ENCODE measurements at places on chromosomes 7 and 10.

- no peak for DNase-seq
Observed at GRCh38 chr10:966466-967235, 21.6 kb upstream of the GTPBP4 start.

- DNase-seq, result no peak
Observed at GRCh38 chr10:59311025-59311424, 51.3 kb downstream of the FAM13C start.

- no peak for DNase-seq
Observed at GRCh38 chr10:13928451-13928850, 341.7 kb downstream of the PRPF18 start.

GRCh38 chr10:1872151-1872726 is 134.9 kb upstream of the ADARB2 start:
- DNase-seq, result no peak

DNA sequence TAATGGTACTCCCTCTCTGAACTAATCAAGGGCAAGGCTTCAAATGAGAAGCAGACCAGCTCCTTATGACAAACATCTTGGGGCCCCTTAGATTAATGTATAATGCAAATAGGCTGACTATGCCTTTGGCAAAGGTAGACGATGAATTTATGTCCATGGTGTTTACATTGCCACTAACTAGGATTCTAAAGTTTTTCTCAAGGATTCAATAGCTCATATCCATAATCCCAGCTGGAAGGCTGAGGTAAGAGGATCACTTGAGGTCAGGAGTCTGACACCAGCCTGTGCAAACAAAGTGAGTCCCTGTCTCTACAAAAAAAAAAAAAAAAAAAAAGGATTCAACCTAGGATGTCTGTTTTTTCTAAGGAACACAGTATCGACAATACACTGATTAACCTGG is 96.5 kb downstream of the ORC5 start:
- no peak for DNase-seq

DNA sequence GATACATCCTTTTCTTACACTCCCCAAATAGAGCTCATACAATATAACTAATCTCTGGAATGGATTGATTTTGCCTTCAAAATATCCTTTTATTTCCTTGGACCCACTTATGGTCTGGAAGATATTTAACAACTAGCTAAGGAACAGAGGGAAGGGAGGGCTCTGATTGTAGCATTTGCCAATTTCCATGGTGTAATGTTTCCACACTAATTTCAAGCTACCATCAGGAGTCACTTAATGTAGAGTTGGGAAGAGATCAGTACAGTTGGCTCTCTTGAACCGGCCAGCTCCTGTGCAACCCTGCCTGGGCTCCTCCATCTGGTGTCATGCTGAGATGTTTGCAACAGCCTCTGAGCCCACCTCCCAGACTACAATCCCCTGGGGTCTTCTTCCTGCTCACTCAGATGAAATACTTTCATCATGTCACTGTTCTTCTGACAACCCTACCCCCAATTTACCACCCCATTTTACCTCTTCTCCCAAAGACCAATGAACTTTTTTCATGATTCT is 8.0 kb upstream of the IL6 start:
- no peak for DNase-seq

- DNase-seq, result no peak
Observed at GRCh38 chr10:58576751-58577436, 64.2 kb downstream of the BICC1 start.

DNA sequence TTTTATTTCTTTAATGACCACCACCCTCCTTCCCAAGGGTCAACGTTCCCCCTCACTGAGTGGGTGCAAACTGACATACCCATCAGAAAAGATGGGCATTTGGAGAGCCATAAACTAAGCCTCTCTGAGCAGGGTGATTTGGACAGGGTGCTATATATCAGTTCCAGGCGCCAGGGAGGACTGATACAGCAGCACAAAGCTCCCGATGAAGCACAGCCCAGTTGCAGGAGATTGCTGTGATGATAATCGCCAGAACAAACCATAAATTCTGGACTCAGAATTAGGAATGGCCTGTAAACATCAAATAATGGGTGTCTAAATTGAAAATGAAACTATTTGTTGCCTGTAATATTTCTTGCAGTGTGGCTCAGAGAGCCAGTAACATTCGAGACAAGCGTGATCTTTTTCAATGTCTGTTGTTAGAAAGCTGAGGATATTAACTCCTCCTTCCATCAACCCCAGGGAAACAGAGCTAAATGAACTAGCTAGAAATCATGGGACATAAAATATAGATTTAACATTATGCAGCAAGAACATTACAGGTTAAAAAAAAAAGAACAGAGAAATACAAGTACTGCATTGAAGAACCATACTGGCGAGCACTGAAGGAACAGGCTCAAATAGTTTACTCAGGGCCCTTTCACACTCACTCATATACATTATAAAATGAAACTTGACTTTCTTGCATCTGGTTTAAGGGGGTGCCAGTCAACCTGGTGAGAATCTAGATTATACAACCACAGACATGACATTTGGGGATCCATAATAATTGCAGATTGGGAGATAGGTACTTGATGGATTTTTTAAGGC is 137.5 kb upstream of the LRRTM3 start:
- no peak for DNase-seq

DNA sequence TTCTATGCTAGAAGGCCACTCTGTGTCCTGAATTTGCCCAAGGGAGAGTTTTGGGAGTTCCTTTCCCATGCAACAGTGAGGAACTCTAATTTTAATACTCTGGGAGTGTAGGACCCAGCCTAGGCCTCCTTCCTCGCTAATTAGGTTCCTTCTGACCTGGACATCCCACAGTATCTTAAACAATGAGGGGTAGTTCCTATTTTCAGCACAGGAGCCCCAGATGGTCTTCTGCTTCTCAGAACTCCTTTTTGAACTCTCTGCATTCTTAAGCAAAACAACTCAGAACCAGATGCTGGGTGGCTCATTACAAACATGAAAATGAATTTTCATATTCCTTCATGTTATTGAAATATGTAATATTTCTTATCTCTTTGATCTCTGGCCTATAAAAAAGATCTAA is 116.9 kb downstream of the LRMDA start:
- peak; percentile 51 for DNase-seq

GRCh38 chr10:74916283-74916682 is 89.9 kb downstream of the KAT6B start:
- no peak for DNase-seq

DNA sequence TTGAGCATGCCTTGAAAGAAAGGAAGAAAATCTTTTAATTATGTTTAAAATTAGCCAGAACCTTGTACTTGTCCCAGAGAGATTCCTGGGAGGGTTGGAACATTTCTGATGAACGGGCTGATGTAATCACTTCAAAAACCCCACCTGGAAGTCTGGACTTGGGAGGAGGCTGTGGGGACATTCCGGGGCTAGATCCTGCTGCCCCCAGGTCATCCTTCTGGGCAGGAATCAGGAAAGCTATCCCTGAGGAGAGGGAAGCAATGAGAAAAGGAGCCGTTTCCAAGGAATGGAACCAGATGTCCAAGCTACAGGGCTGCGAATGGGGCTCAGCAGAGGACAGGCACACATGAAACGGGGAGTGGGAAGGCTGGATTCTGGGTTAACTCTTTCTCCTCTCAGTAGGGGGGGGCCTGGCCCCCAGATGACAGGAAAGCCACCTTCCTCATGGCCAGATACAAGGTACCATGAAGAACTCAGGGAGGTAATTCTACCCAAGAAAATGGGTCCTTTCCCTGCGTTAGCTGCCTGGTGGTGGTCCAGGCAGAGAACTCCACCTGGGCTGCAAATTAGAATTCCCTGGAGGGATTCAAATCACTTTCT is 280.1 kb downstream of the TCF7L2 start:
- DNase-seq, result no peak

- no peak for DNase-seq
Observed at GRCh38 chr7:20798694-20799121, 12.0 kb upstream of the SP8 start.

DNA sequence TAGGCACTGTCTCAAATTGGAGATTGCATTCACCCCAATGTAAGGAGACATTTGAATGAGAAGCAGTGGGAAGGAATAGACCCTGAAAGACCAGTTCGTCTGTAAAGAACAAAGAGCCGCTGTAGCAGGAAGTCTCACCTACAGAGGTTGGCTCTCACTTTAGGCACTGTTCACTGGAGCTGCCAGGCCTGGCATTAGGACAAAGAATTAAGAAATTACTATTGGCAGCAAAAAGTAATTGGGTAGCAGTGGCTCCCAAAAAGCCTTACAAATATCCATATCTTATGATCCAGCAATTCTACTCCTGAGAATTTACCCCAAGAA is 10.5 kb upstream of the TEX36 start:
- no peak for DNase-seq

- DNase-seq, result peak; percentile 61
Observed at GRCh38 chr7:102064361-102065025, 222.2 kb upstream of the SH2B2 start.

- DNase-seq, result no peak
Observed at GRCh38 chr7:117970801-117971200, 97.6 kb upstream of the CTTNBP2 start.

- DNase-seq, result no peak
Observed at GRCh38 chr10:88733215-88733614, 26.6 kb upstream of the LIPN start.

DNA sequence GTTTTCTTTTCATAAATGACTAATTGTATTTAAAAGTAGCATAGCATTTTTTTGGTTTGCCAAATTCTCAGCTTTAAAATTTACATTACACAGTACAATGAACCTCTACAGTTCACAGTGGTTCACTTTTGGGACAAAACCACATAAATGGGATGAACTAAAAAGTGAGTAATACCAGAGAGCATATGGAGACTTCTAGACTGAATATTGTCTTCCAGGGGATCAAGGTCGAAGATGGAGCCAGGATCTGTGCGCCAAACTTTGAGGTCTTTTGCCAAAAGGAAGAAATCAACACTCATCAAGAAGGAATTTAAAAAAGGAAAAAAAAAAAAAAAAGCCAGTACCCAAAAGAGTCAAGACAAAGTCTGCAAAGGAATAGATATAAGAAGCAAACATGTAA is 87.5 kb downstream of the NEBL start:
- DNase-seq, result no peak

GRCh38 chr7:40421433-40421832 is 286.6 kb downstream of the SUGCT start:
- no peak for DNase-seq

- no peak for DNase-seq
Observed at GRCh38 chr10:70135684-70136083, 3.1 kb upstream of the AIFM2 start.

DNA sequence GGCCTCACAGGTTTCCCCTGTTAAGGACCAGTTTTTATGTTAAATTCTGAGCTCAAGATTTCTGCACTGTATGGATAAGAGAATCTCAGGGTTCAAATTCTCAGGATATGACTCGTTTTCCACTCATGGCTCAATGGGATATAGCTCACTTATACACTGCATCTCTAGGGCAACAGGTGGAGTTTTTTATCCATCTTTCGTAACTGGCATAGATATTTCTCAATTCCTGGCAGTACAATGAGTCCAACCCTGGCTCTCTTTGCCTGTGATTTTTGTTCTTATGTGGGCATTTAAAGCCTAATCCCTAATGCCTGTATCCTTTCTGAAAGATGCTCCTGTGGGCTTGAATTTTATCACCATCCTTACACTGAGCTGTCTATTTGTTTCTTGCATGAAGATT is 7.6 kb downstream of the CCDC172 start:
- DNase-seq, result no peak

GRCh38 chr7:31896925-31897324 is 173.3 kb downstream of the PDE1C start:
- DNase-seq, result no peak

DNA sequence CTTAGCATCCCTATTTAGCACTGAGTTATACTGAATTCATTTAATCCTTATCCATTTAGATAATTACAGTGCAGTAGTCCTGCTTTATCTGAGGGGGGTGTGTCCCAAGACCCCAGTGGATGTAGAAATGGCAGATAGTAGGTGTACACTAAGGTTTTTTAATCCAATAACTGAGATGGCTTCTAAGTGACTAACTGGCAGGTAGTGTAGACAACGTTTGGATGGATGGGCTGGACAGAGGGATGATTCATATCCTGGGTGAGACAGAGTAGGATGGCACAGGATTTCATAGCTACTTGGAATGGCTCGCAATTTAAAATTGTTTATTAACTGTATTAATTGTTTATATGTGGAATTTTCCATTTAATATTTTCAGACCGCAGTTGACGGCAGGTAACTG is 295.6 kb downstream of the CCDC3 start:
- no peak for DNase-seq

DNA sequence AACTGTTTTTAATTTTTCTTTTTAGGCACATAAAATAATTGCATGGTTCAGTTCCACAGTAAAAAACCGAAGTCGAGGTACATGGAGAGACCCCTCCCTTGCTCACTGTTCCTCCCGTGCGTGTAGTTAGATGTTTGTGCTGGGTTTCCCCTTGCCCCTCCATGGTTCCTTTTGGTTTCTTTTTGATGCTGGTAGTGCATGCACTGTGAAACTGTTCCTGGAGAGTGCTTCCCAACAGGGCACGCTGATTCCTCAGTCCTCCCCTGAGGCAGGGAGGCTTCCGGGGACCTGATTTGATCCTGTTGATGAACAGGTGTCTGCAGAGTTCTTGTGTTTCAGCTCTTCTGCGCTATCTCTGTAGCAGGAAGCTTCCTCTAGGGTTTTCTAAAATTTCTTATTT is 69.5 kb downstream of the ADCY1 start:
- DNase-seq, result no peak

All from NB4 (cell line).